ENCODE measurements at places on chromosomes 6 and 20.

DNA sequence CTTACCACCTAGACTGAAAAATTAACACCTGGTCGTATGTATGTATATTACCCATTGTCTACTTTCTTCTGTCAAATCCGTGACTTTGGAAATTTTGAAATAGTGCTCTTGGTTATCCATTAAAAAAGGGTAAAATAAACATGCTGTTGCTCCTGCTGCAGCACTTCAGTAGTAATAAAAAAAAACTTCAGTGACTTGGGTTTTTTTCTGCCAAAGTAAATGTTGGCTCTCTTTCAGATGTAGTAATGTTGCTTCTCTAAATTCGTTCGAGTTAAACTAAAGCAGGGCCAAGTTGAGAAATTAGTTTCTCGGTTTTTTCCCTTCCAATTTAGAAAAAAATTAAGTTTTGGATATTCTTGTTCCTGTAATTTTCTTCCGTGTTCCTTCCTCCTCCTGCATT lies 34.2 kb downstream of the JARID2 start:
- DNase-seq, result no peak

- DNase-seq, result no peak
These were observed 8.6 kb downstream of the CEP57L1 start for GRCh38 chr6:109103942-109104341.

DNA sequence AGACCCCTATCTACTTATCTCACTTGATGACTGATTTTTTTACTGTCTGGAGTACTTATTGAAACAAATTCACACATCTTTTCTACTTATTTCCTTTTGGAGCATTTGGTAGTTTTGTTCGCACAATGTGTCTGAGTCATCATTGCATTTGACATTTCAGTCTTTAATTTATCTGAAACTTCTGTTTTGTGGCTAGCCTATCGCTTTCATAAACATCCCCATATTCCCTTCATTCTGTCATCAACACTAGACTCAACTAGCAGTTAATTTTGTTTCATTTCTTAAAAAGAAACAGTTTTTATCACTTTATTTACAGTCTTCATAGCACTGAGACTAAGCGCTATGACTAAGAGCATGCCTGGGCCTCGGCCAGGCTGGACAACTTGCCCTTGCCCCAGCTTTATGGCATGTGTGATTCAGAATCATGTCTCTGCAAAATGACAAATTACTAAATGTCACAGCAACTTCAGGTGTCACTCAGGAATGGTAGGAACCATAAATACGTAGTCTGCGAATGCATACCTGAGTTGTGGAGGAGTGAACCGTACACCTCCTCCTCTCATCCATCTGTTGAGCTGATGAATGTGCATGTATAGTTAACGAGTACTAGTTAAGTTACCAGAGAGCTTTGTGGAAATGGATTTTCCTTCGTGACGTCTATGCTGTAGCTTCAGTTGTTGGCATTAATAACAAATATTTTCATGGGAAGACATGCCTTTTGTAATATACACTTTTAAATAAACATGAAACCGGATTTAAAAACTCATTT lies 16.2 kb downstream of the L3MBTL3 start:
- no peak for DNase-seq

GRCh38 chr6:454148-454991 lies 62.8 kb downstream of the IRF4 start:
- DNase-seq, result no peak

Measured in heart left ventricle (tissue), 16 donors.